Keratinocyte (primary cell): ENCODE measurements at places on chromosomes 1 and 21. TPM values are rescaled to one million over a fixed set of nuclear protein-coding genes. Genes with fewer than 3 reads are reported as not detected.

DNA sequence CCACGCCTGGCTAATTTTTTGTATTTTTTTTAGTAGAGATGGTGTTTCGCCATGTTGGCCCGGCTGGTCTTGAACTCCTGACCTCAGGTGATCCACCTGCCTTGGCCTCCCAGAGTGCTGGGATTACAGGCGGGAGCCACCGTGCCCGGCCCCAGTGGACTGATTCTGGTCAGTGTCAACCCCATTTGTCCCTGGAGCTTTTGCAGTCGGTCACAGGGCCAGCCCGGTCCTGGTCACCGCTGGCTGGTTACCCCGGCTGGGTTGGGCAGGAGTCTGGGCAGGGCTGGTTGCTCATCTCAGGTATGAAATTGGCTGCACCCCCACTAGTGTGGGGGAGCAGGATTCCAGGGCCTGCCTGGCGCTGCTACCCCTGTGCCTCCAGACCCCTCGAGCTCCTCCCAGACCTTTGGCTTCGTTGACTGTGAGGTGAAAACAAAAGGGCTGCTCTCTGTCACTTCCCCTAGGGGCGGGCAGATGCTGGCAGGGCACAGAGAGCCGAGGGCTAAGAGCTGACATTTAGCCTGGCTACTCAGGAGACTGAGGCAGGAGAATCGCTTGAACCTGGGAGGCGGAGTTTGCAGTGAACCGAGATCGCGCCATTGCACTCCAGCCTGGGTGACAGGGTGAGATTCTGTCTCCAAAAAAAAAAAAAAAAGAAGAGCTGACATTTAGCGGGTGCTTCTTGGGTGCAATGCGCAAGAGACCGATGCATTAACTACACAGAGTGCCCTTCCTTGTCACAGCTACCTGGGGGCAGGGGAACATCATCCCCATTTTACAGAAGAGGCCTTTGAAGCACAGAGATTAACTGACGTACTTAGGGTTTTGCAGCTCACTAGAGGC lies 10.6 kb downstream of the TNFRSF1B start:
- no peak overlapping the region for H3K4me3 ChIP-seq
- no peak overlapping the region for H3K27ac ChIP-seq
- peaks cover 20% of the 10 kb centered on the region for H3K27me3 ChIP-seq
- H3K4me1 ChIP-seq, result no peaks in the 10 kb centered on the region
- DNase-seq, result no peak

- H3K4me3 ChIP-seq, result no peak overlapping the region
- H3K27me3 ChIP-seq, result no peaks in the 10 kb centered on the region
- H3K36me3 ChIP-seq, result peaks cover 2% of the 10 kb centered on the region
- peaks cover 12% of the 10 kb centered on the region for H3K4me1 ChIP-seq
Measured at GRCh38 chr1:101006553-101006952, 19.0 kb downstream of the DPH5 start.

Gene LCE1F
- polyA plus RNA-seq, result not detected in 3 replicates

GRCh38 chr1:245611251-245611650 lies 456.5 kb downstream of the KIF26B start:
- no peak overlapping the region for H3K27ac ChIP-seq
- no peaks in the 10 kb centered on the region for H3K27me3 ChIP-seq
- no peaks in the 10 kb centered on the region for H3K4me1 ChIP-seq
- no peak overlapping the region for H3K4me3 ChIP-seq
- no peak for DNase-seq

GRCh38 chr21:39429445-39429844 lies 16.1 kb downstream of the LCA5L start:
- DNase-seq, result no peak
- H3K27me3 ChIP-seq, result no peaks in the 10 kb centered on the region
- H3K4me3 ChIP-seq, result no peak overlapping the region
- no peaks in the 10 kb centered on the region for H3K4me1 ChIP-seq
- no peaks in the 10 kb centered on the region for H3K36me3 ChIP-seq
- H3K27ac ChIP-seq, result no peak overlapping the region

Gene FCRL1
- not detected in 3 replicates for polyA plus RNA-seq

GRCh38 chr1:228369608-228370438 lies 36.8 kb downstream of the TRIM11 start:
- no peaks in the 10 kb centered on the region for H3K36me3 ChIP-seq
- no peaks in the 10 kb centered on the region for H3K4me1 ChIP-seq
- no peak overlapping the region for H3K4me3 ChIP-seq

DNA sequence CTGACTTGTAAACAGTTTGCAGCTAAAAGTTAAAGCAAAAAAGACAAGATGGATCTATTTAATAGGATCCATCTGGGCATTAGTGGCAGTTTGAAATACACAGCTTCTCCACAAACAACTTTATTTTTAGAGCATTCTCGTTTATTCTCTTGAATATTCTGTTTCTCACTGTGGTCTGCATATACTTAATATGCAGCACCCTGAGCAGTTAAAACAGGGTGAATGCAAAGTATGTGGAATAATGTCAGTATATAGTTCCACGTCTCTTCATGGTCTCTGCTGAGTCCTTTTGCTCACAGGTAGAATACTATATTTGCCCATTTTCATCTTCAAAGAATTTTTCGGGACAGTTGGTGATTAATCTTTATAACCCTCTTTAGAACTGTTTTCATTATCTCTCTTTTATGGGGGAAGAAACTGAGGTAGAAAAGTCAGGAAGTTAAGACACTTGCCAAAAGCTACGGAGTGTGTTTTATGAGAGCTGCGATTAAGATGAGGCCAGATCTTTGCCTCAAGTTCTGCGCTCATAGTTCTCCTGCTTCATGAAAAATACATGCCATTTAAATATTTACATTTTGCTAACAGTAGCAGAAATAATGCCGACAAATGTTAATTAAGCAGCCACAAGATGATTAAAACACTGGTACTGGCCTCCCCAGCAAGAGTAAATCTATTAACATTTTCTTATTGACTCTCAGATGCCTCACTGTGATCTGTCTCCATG lies 115.6 kb downstream of the PTBP2 start:
- H3K4me1 ChIP-seq, result no peaks in the 10 kb centered on the region
- H3K4me3 ChIP-seq, result no peak overlapping the region
- H3K27me3 ChIP-seq, result no peaks in the 10 kb centered on the region
- H3K36me3 ChIP-seq, result no peaks in the 10 kb centered on the region
- no peak overlapping the region for H3K27ac ChIP-seq
- no peak for DNase-seq

GRCh38 chr1:66372522-66373101 lies 161.3 kb upstream of the SGIP1 start:
- no peaks in the 10 kb centered on the region for H3K36me3 ChIP-seq
- no peak overlapping the region for H3K27ac ChIP-seq
- H3K4me1 ChIP-seq, result no peaks in the 10 kb centered on the region

DNA sequence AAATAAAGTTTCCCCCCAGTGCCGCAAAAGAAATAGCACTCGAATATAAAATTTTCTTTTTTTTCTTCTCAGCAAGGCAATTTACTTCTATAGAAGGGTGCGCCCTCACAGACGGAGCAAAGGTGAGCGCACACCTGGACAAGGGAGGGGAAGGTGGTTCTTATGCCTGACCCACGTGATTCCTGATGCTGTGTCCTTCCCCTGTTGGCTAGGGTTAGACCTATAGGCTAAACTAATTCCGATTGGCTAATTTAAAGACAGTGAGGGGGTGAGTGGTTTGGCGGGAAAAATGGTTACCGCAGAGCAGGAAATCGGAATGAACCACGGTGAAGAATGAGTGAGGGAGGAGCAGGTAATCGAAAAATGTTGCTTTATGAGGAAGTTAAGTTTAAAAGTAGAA lies 607 bp upstream of the FAAH start:
- no peaks in the 10 kb centered on the region for H3K27me3 ChIP-seq
- no peak for DNase-seq
